Esophagus muscularis mucosa (tissue), 4 donors: ENCODE measurements at places on chromosomes 1 and 21. TPM values are rescaled to one million over a fixed set of nuclear protein-coding genes. Genes with fewer than 3 reads are reported as not detected.

DNA sequence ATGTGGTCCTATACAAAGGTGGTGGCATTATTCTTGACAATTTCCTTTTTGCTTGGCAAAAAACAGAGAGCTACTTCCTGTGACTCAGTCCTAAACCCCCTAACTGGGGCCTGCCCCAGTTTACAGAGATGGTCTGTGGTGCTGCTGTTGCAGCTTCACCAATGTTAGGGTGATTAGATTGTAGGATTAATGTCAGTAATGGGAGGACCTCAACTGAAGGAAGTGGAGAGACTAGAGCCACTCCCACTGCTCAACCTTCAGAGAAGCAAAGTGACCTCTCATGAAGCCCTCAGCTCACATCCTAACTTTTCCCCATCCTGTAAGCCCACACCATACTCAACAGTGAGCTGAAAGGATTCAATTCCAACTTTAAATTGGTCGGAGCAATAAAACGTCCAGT, 3.6 kb downstream of the S100A6 start:
- peak overlapping the region; percentile 96 for H3K27ac ChIP-seq
- no peak overlapping the region for H3K4me3 ChIP-seq
- no peaks in the 10 kb centered on the region for H3K36me3 ChIP-seq
- no peak for DNase-seq
- no peaks in the 10 kb centered on the region for H3K27me3 ChIP-seq

DNA sequence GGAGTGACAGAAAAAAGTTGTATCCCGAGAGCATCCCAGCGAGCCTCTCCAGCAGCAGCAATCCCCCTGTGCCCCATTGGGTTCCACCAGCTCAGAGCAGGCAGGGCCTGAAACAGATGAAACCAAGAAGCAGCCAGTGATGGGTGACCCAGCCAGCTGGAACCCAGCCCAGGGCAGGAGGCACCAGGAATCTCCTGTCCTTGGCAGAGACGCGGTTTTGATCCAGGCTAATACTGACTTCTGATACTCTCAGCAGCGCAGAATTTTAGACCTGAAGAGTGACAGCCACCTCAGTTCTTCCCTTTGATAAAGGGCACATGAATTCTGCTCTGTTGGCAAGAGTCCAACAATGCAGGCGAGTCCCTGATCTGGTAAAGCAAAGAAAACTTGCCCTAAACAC, 11.4 kb upstream of the OLIG1 start:
- DNase-seq, result no peak
- H3K27me3 ChIP-seq, result no peaks in the 10 kb centered on the region
- no peaks in the 10 kb centered on the region for H3K4me1 ChIP-seq

DNA sequence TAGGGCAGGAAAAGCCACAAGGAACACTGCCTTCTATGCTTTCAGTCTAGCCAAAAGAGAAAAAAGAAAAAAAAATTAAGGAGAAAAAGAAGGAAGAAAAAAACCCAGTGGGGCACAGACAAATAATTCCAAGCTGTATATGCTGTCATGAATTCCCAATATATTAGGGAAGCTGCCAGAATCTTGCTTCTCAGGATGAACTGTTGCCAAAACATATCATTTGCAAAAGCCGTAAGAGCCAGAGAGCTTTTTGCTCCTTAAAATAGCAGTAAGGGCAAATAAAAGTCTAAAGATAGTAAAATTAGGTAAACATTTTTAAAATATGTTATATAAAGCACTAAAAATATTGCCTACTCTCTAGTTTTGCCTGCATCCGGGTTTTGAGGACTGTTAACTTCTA, 52.1 kb downstream of the PGM1 start:
- H3K36me3 ChIP-seq, result peaks cover 9% of the 10 kb centered on the region
- H3K4me1 ChIP-seq, result peaks cover 31% of the 10 kb centered on the region
- no peak overlapping the region for H3K27ac ChIP-seq
- no peaks in the 10 kb centered on the region for H3K27me3 ChIP-seq
- no peak for DNase-seq
- no peak overlapping the region for H3K4me3 ChIP-seq

AGRN gene
- 31.6 TPM for total RNA-seq

GRCh38 chr1:57300186-57300585, 123.7 kb downstream of the DAB1 start:
- no peaks in the 10 kb centered on the region for H3K27me3 ChIP-seq
- H3K4me3 ChIP-seq, result no peak overlapping the region
- no peaks in the 10 kb centered on the region for H3K36me3 ChIP-seq
- no peaks in the 10 kb centered on the region for H3K4me1 ChIP-seq

CD52 gene
- total RNA-seq, result 3.8 TPM
